ENCODE measurements at places on chromosomes 16 and 17.
A peak's percentile ranks its signal among the peaks of the same experiment; 100 is the strongest.

- no peak for DNase-seq
Observed at GRCh38 chr16:2482708-2483534, 8.0 kb downstream of the TBC1D24 start.

GRCh38 chr16:11056090-11056992 is 112.0 kb downstream of the CLEC16A start:
- DNase-seq, result no peak

DNA sequence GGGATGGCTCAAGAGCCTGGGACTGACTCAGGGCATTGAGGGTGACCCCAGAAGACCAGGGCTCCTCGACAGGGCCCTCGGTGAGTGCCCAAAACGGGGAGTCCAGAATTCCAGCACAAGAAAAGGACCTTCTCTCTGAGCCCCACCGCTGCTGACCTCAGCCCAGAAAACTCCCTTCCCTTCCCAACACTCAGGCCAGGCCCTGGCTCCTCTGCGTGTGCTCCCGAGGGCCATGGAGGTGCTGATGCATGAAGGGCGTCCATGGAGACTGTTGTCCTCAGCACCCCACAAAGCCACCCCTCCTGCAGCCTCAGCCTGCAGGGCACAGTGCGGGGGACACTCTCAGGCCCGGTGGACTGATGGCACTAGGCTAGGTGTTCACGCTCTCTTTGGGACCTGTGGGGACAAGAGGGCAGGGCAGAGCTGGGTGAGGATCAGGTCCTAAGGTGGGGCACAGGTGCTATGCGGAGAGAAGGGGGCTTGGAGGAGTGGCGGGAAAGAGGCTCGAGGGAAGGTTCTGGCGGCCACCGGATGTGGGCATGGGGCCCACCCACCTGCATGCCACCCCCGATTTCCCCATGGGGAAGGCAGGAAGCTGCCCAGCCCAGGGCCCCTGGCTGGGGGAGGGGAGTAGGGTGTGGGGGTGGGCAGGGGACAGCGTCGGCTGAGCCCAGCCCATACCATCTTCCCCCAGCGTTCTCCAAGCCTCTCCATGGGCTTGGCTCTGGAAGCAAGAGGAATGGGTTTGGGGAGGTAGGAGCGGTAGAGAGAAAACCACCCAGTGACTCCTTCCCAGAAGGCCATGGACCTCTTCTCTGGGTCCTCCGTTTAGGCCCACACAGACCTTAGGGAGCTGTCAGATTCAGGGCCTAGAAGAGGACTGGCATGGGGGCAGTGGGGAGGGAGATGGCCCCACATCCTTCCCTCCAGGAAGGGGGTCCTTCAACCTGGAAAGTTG is 4.5 kb upstream of the TSPOAP1 start:
- peak; percentile 40 for DNase-seq

- peak; percentile 96 for DNase-seq
Observed at GRCh38 chr17:50866261-50866949, at the start of gene TOB1. Gene TOB1 (minus strand): TSS chr17:50866354. CDS start chr17:50864017, 2,337 bp downstream.

DNA sequence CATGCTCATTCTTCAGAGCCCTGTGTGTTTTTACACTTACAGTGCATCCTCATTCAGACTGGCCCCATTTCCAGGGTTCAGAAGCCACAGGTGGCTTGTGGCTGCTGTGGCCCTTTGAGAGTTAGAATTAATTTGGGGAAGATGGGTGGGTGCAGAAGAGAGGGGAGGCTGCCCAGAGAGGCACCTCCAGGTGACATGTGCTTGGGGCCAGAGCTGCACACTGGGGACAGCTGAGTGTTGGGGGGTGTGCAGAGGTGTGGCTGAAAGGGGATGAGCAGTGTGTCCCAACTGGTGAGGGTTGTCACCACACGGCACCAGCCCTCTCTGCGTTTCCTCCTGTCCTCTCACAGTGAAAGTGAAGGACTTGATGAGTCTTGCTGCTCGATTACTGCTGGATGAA is 6.9 kb upstream of the EIF1 start:
- DNase-seq, result no peak

GRCh38 chr16:9447195-9447551 is 355.7 kb downstream of the HAPSTR1 start:
- no peak for DNase-seq

DNA sequence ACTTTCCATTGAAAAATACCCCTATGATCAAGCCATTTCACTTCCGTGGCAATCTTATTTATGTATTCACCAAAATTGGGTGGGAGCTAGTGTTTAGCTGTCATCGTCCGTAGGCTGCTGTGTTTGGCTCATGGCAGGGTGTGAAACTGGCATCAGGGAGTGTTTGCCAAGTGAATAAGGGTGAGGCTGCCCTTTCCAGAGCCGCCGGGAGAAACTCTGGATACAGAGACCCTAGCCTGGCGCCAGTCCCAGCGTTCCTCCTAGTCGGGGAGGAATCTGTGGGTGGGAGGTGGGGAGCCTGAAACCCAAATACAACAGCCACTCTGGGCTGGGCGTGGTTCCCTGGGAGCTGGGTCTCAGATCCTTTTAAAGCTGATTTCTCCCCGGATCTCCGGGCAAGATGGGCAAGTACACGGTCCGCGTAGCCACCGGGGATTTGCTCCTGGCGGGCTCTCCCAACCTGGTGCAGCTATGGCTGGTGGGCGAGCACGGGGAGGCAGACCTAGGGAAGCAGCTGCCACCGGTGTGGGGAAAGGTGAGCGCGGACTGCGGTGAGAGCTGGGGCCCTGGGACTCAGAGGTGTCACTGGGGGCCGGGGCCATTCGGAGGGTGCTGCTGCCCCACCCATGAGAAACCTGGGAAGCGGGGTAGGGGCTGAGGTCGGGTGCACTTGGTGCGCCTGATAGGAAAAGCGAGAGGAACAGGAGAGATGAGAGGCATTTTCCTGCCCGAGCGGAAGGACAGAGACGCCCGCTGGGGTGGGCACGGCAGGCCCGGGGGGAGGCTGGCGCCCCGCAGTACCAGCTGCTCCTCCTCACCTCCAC is 62.1 kb upstream of the TEKT1 start:
- DNase-seq, result no peak

GRCh38 chr16:63050391-63050790 is 1014.2 kb upstream of the CDH8 start:
- DNase-seq, result no peak

DNA sequence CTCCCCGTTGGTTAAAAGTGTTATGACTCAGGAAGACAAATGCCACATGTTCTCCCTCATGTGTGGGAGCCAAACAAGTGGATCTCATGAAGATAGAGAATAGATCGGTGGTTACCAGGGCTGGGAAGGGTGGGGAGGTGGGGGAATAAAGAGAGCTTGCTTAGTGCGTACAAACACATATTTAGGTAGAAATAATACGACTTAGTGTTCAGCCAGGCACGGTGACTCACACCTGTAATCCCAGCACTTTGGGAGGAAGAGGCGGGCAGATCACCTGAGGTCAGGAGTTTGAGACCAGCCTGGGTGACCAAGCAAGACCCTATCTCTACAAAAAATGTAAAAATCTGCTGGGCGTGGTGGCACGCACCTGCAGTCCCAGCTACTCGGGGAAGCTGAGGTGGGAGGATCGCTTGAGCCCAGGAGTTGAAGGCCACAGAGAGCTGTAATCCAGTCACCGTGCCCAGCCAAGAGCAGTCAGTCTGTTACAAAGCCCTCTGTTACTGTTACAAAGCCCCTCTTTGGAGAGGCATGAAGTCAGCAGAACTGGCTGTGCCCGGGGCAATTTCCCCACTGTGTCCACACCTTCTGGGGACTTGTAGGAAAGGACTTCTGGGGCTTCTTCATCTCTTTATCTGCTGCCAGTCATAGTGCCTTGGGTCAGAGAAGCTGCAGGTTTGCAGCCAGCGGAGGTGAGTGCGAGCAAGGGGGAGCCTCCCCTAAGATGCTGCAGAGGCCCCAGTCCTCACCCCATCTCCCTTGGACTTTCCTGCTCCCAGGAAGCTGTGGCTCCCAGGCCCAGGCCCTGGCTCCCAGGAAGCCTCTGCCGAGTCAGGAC is 4.3 kb upstream of the ALDH3A1 start:
- no peak for DNase-seq

GRCh38 chr16:81630635-81631031 is 148.5 kb upstream of the PLCG2 start:
- DNase-seq, result no peak

DNA sequence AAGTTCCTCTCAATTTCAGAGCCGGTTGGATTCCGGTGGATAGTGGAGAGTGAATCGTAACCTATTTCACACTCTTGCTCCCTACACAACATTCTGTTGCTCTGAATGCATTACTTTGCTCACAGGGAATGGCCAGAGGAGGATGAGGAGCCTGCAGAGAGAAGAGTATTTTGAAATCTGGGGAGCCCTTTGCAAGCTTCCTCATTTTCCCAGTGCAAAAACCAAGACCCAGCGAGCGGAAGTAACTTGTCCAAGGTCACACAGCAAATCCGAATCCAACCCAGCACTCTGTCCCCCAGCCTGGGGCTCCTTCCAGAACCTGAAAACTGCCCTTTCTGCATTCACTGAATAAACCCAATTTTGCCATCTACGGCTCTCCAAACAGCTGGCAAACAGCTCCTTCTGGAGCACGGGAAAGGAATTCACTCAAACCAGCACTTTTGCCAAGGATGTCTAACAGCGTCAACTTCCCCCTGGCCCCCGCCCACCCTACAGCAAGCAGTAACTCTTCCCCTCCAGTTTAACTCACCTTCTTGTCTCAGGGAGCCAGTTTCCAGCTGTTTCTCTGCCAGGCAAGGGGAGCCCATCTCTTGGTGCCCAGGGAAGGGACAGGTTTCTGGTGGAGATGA is 557 bp downstream of the KCNG4 start:
- no peak for DNase-seq

GRCh38 chr16:84737192-84738011 is 37.6 kb downstream of the USP10 start:
- DNase-seq, result no peak

GRCh38 chr16:54236773-54237172 is 49.8 kb downstream of the IRX3 start:
- no peak for DNase-seq

DNA sequence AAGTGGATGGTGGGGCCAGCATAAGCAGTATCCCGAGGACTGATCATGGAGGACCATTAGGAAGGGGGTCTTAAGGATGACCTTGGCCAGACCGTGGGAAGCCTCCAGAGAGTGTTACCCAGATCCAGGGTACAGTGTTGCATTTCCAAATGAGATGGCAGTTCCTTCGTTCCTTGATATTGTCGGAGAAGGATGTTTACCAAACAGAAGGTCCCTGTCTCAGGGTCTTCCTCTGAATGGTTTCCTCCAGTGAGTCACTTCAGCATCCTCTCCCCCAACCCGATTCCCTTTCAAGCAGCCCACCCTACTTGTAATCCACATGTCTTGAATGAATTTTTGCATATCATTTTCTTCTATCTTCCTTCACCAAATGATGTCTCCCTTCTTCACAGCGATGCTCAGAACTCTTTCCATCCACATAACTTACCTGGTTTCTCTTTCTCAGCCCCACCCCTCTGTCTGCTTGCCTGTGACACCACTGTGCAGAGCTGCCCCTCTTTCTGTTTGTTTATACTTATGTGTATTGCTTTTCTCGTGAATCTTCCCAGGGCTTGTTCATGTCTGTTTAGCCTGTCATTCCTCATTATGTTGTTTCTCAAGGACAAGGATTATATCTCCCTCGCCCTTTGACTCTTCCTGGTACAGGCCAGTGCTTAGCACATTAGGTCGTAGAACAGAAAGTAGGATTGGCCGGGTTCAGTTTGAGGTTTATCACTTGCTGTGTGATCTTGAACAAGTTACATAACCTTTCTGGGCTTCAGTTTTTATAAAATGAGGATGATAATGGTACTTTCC is 5.7 kb downstream of the GOSR2 start:
- DNase-seq, result no peak

Measured in CD4-positive, alpha-beta T cell treated with Interleukin-2 at 100 ng/mL for 4 hours (primary cell).